Glutamatergic neuron (in vitro differentiated cells): ENCODE measurements at places on chromosomes 16 and 17. TPM values are rescaled to one million over a fixed set of nuclear protein-coding genes. Genes with fewer than 3 reads are reported as not detected.

Gene ABR
- total RNA-seq: 219 TPM

DNA sequence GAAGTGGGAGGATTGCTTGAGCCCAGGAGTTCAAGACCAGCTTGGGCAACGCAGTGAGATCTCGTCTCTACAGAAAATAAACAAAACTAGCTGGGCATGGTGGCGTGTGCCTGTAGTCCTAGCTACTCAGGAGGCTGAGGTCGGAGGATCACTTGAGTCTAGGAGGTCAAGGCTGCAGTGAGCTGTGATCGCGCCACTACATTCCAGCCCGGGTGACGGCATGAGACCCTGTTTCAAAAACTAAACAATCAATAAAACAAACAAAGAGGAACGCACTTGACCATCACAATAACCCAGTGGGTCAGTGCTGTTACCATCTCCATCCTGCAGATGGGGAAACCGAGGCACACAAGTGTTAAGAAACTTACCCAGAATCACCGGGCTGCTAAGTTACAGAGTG lies 13.7 kb downstream of the ZNF500 start:
- no peak for DNase-seq

DNA sequence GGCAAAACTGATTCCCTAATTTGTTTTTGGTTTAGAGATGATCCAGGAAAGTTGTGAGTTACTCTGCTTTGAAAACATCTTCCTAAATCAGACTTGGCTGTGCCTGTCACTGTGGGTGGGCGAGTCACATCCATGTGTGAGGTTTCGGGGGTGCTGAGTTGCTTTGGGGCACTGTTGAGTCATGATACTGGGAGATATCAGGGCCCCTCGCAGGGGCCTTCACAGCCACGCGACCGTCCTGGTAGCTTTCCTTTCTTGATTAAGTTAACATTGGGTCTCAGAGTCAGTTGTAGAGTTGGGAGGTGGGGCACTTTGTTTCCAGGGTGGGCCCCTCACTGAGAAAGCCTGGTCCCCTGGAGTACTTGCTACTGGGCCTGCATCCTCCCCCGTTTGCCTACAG lies 58.3 kb upstream of the LGALS9 start:
- no peak for DNase-seq

GRCh38 chr17:34712481-34713195 lies 133.3 kb downstream of the TMEM132E start:
- DNase-seq: no peak

- no peak for DNase-seq
Measured at GRCh38 chr16:88591577-88592021, 21.4 kb downstream of the ZC3H18 start.

Gene TEKT1
- total RNA-seq: not detected

Gene CACNG1
- total RNA-seq: not detected

DNA sequence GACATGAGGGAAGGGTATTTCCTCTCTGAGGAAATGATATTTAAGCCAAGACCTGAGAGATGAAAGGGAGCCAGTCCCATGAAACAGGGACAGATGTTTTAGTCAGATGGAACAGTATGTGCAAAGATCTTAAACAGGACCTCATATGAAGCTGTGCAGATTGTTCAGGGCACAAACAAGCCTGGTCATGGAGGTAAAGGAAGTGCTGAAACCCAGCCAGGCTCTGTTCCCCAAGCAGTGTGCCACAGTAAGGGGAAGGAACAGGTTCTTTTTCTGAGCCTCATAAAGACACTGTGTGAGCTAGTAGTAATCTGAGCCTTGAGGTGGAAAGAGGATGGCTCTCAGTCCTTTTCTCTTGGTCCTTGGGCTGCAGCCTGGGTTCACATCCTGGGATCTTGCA lies 159.9 kb downstream of the ANKFN1 start:
- no peak for DNase-seq

DNA sequence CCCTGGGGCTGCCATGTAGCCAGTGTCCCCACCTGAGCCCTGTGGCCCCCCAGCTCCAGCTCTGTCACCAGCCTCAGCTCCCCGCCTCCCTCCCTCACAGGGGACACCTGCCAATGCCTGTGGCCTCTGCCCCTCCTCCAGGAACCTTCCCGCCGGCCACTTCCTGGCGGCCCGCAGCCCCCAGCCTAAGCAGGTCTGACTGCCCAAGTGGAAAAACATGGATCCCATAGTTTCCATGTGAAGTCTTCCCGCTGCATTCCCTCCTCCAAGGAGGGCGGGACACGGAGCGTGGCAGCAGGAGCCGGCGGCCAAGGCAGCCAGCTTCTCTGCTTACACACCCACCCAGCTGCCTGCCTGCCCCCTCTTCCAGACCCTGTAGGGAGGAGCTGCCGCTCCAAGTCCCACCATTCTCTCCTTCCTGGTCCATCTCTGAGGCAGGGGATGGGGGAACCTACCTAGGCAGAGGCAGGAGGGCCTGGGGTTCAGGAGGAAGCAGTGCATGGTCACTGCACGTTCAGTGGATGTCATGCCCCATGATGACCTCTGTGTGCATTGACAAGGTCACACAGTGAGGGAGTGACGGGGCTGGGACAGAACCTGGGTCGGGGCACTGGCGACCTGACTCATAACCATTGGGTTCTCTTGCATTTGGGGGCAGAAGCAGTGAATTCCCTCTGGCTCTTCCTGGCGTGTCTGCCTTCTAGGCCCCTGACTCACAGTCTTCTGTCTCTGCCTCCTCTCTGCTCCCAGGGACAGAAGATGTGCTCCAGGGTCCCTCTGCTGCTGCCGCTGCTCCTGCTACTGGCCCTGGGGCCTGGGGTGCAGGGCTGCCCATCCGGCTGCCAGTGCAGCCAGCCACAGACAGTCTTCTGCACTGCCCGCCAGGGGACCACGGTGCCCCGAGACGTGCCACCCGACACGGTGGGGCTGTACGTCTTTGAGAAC lies 8.7 kb downstream of the VASN start:
- no peak for DNase-seq

Gene TACO1
- total RNA-seq: 23.2 TPM

Gene TNFRSF17
- not detected for total RNA-seq

Gene FOXJ1
- total RNA-seq: not detected

DNA sequence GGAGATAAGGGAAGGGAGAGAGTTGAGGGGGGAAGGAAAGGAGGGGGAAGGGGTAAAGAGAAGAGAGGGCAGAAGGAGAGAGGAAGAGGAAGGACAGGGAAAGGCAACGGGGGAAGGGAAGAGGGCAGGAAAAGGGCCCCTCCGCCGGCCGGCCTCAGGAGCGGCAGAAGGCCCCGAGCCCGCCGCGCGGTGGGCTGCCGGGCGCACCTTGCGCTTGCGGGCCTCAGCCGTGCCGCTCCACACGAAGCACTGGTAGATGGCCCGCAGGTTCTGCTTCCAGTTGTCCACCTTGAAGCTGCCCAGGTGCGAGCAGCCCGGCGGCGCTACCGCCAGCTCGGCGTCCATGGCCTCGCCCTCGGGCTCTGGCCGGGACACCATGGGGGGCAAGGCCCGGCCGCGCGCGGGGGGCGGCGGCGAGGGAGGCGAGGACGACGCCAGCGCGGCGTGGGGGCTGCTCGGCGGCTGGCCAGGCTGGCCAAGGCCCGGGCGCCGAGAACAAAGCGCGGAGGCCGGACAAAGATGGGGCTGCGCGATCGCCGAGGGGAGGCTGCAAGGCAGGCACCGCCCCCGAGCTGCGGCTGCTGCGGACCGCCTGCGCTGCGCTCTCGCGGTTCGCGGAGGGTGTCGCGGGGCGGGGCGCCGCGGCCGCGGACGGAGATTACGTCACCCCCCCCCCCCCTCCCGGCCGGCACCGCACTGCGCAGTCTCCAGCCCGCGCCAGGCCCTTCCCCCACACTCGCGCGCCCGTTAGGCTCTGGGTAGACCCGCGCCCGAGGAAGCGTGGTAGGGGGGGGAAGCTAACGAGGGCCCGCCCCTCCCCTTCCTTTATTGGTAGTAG lies at the start of gene USP22:
TSS of gene USP22 (minus strand) at position 554 of the 838 bp plus-strand sequence. CDS start at position 378, 176 bp downstream.
- DNase-seq: peak; percentile 31

GRCh38 chr16:30151091-30151490 lies 28.1 kb upstream of the MAPK3 start:
- DNase-seq: no peak

DNA sequence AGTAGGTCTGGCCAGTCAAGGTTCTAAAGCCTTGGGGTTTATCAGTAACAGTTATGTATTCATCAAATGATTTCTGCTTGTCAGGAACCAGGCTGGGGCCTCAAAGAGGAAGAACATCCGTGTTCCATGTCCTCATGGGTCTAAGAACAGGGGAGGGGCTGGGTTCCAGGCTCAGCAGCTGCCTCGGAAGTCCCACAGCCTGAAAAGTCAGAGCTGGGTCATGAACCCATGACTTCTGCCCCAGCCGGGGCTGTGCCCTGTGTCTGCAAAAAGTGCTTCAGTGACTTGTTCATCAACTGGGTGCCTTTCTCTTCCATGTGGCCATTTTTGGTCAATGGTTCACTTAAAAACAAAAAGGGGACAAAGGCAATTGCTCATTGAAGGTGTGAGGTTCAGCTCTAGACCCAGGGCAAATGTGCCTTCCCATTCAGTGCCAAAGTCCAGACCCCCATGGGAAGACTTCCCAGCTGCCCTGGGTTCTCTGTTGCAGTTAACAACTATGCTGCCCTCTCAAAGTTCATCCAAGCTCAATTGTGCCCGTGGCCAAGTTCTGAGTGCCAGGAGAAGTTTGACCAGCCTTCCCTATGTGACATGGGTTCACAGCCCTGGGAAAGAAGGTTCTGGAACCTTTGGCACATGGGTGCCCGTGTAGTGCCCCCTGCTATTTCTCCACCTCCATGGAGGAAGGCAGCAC lies 18.5 kb downstream of the TBKBP1 start:
- no peak for DNase-seq

- DNase-seq: no peak
Measured at GRCh38 chr16:67383284-67383683, 10.0 kb downstream of the TPPP3 start.

DNA sequence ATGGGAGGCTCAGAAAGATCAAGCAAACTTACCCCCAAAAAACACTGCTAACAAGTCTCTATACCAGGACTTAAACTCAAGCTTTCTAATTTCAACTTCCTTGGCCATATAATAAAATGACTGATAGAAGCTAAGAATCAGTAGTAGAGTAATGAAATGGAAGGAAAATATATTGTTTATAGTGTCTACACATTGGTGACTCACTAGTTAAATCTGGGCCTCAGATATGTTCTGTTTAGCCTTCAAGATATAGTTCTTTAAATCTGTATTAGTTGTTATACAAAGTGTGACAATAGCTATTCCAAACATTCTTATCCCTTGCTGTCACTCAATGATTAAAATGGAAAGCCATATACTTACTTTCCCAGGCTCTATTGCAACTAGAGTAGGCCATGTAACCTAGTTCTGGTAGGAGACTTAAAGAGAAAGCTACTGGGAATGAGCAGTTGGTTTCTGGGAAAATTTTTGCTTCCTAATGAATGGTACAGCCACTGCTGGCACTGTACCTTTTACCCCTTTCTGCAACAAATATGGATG lies 18.3 kb downstream of the SSH2 start:
- DNase-seq: no peak

GRCh38 chr16:62974424-62974823 lies 938.2 kb upstream of the CDH8 start:
- DNase-seq: no peak

GRCh38 chr16:4316864-4317531 lies 1.1 kb downstream of the GLIS2 start:
- DNase-seq: no peak

Gene CDR2L
- 59.4 TPM for total RNA-seq

Gene BAIAP3
- 26.7 TPM for total RNA-seq

DNA sequence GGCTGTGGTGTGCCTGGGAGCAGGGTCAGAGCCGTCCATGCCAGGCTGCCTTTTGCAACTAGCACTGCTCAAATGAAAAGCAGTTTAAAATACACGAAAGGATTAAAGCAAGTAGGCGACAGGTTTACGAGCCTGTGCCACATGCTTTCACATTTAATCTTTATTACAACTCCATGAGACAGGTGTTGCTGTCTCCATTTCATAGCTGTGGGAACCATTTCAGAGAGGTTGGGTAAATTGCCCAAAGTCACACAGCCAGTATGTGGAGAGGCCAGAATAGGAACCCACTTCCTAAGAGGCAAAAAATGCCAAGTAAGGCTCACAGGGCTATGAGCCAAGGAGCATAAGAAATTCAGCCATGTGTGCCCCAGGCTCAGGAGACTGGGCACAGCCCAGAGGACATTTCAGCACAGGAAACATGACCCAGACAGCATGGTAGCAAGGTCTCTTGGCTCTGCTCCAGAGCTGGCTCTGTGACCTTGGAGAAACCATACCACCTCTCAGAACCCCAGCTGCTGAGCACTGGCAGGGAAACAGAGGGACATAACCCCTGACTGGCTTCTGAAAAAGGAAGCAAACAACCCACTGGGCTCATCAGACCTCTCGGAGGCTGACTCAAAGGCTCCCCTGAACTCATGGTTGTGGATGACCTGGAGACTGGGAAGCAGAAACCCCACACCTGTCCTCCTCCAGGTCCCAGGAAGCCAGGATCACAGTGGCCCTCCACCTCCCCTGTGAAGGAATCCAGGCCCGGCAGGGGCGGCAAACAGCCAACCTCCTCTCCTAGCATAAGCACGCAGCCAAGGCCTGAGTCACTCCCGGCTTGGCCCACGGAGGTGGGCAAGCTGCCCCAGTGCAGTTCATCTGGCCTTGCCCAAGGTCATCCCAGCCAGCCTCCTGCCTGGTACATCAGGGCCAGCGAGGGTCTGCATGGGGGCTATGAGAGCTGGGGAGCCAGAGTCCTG lies 40.3 kb upstream of the MRPS23 start:
- no peak for DNase-seq
